ENCODE measurements at places on chromosomes 4 and X. TPM values are rescaled to one million over a fixed set of nuclear protein-coding genes. Genes with fewer than 3 reads are reported as not detected.

- H3K4me1 ChIP-seq, result no peaks in the 10 kb centered on the region
- no peaks in the 10 kb centered on the region for H3K27me3 ChIP-seq
- no peak overlapping the region for H3K27ac ChIP-seq
- H3K36me3 ChIP-seq, result no peaks in the 10 kb centered on the region
- DNase-seq, result no peak
- no peak overlapping the region for H3K4me3 ChIP-seq
Measured at GRCh38 chr4:43224559-43224958, 332.0 kb downstream of the GRXCR1 start.

Gene MTNR1A
- not detected for total RNA-seq

Gene TENM3
- 5.6 TPM for total RNA-seq

GRCh38 chrX:111010111-111010510 is 85.9 kb upstream of the PAK3 start:
- H3K27me3 ChIP-seq, result no peaks in the 10 kb centered on the region
- no peaks in the 10 kb centered on the region for H3K4me1 ChIP-seq
- DNase-seq, result no peak
- H3K27ac ChIP-seq, result no peak overlapping the region
- no peaks in the 10 kb centered on the region for H3K36me3 ChIP-seq

- DNase-seq, result no peak
- peaks cover 11% of the 10 kb centered on the region for H3K4me1 ChIP-seq
- H3K27me3 ChIP-seq, result no peaks in the 10 kb centered on the region
- H3K27ac ChIP-seq, result no peak overlapping the region
- no peaks in the 10 kb centered on the region for H3K36me3 ChIP-seq
Measured at GRCh38 chr4:173191623-173192041, 23.0 kb downstream of the GALNT7 start.

GRCh38 chr4:139484783-139485311 is 30.9 kb downstream of the RAB33B start:
- H3K4me1 ChIP-seq, result no peaks in the 10 kb centered on the region
- H3K36me3 ChIP-seq, result no peaks in the 10 kb centered on the region
- no peak for DNase-seq
- H3K4me3 ChIP-seq, result no peak overlapping the region
- no peaks in the 10 kb centered on the region for H3K27me3 ChIP-seq

Gene GYPB
- total RNA-seq, result not detected

GRCh38 chr4:52984462-52984881 is 122.4 kb downstream of the RASL11B start:
- H3K4me3 ChIP-seq, result no peak overlapping the region
- no peak for DNase-seq
- no peak overlapping the region for H3K27ac ChIP-seq
- H3K4me1 ChIP-seq, result peaks cover 12% of the 10 kb centered on the region

- H3K36me3 ChIP-seq, result no peaks in the 10 kb centered on the region
- H3K4me1 ChIP-seq, result peaks cover 33% of the 10 kb centered on the region
- no peaks in the 10 kb centered on the region for H3K27me3 ChIP-seq
- no peak for DNase-seq
- no peak overlapping the region for H3K4me3 ChIP-seq
- peak overlapping the region; percentile 5 for H3K27ac ChIP-seq
Measured at GRCh38 chr4:139962130-139962684, 191.8 kb downstream of the MAML3 start.

Gene SLC39A8
- 470 TPM for total RNA-seq

- no peak overlapping the region for H3K27ac ChIP-seq
- no peaks in the 10 kb centered on the region for H3K27me3 ChIP-seq
- H3K4me1 ChIP-seq, result no peaks in the 10 kb centered on the region
Measured at GRCh38 chr4:140662082-140662869, 93.5 kb upstream of the UCP1 start.

- H3K4me3 ChIP-seq, result no peak overlapping the region
- H3K27ac ChIP-seq, result peak overlapping the region; percentile 59
- peaks cover 8% of the 10 kb centered on the region for H3K4me1 ChIP-seq
- DNase-seq, result no peak
- no peaks in the 10 kb centered on the region for H3K27me3 ChIP-seq
Measured at GRCh38 chr4:7842384-7843279, 97.0 kb downstream of the AFAP1 start.

- peaks cover 7% of the 10 kb centered on the region for H3K27me3 ChIP-seq
- no peak overlapping the region for H3K27ac ChIP-seq
- no peaks in the 10 kb centered on the region for H3K4me1 ChIP-seq
- no peak for DNase-seq
Measured at GRCh38 chr4:173990126-173990868, 293.2 kb downstream of the FBXO8 start.

- no peak overlapping the region for H3K27ac ChIP-seq
- H3K36me3 ChIP-seq, result no peaks in the 10 kb centered on the region
- peaks cover 11% of the 10 kb centered on the region for H3K4me1 ChIP-seq
- no peak for DNase-seq
- H3K27me3 ChIP-seq, result no peaks in the 10 kb centered on the region
- no peak overlapping the region for H3K4me3 ChIP-seq
Measured at GRCh38 chr4:40557736-40558135, 71.9 kb downstream of the RBM47 start.

Gene TCEAL6
- not detected for total RNA-seq
